ENCODE measurements at places on chromosomes 11 and 22.

DNA sequence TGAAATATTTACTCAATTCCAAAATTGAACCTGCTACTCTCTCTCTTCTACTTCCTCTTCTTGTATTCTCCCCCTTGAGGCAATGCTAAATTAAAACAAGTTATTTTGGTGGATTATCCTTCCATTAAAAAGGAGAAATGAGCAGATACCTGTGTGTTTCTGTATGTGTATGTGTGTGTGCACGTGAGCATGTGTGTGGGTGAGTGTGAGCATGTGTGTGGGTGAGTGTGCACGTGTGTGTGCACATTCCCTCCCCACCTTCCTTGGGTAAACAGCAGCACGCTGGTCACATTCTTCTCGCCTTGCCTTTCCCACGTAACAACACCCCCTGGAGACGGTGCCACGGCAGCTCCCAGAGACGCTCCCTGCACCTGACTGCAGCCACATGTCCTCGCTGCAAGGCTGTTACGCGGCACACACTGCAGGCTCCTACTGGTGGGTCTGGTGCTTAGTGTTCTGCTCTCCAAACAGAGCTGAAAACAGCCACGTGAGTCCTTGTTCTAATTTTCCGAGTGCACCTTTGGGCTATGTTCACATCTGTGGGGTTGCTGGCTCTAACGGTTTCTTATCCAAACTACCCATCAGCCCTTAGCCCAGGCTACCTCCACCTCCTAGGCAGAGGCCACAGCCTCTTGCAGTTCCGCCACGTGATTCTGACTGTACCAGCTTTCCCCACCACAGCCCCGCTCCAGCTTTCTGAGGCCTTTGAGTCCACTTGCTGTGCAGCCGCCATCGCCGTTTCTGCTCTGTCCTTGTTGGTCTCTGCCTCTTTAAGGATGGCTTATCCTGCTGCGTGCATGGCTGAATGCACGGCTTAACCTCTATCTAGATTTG, 123.4 kb downstream of the CTTN start:
- DNase-seq: no peak

- no peak for DNase-seq
Observed at GRCh38 chr22:42268852-42269410, 1.5 kb downstream of the TCF20 start.

- DNase-seq: no peak
Observed at GRCh38 chr11:76674517-76675400, 4.2 kb upstream of the LRRC32 start.

DNA sequence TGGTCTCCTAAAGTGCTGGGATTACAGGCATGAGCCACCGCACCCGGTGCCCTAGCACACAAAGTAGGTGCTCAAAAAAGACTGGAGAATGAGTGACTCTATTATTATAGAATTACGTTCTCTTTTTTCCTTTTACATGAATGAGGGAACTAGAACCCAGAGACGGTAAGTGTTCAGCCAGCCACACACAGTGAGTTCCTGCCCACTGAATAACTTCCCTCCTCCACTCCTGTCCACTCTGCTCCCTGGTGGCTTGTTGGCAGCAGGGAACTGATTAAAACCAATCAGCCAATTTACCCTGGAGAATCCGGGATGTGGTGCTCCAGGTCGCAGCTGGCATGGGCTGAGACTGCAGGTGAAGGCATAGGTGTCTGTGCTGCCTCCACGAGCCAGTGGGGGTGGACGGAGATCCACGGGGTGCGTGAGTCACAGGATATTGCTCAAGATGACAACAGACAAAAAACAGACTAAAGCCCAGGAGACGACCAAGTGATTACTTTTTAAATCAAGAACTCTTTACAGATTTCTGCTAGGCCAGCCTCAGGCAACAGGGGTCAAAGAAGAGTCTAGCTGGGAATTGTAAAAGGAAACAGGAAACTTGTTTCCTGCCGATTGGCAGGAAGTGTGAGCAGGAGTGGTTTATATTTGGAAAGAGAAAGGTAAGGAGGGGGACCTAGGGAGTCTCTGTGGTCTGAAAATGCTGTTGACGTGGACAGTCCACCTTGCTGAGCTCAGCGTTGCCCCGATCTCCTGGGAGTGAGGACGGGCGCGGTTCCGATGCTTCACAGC, 95.2 kb upstream of the TP53I11 start:
- DNase-seq: no peak

DNA sequence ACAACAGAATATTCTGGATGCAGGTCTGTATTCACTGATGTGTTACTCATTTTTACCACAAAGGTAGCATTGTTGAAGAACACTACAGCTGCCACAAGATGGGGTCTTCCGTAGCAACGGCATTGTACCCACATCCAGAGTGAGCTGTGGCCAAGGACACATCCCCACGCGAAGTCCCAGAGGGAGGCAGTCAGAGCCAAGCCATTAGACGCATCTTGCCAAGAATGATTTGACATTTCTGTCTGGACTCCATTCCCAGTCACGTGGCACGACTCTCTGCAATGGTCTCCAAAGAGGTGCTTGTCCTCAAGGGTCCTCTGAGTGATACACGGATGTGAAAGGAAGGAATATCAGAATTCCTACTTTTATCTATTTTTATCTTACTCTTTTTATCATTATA, 15.5 kb downstream of the OPCML start:
- DNase-seq: no peak

GRCh38 chr11:112514011-112514740, 253.5 kb upstream of the PLET1 start:
- DNase-seq: no peak

All from left colon (tissue), 2 donors.